ENCODE measurements at places on chromosomes 2 and 18.

- DNase-seq, result peak; percentile 63
Observed at GRCh38 chr18:44742718-44743311, 62.1 kb downstream of the SETBP1 start.

GRCh38 chr18:59646228-59646962 is 50.8 kb downstream of the CCBE1 start:
- no peak for DNase-seq

DNA sequence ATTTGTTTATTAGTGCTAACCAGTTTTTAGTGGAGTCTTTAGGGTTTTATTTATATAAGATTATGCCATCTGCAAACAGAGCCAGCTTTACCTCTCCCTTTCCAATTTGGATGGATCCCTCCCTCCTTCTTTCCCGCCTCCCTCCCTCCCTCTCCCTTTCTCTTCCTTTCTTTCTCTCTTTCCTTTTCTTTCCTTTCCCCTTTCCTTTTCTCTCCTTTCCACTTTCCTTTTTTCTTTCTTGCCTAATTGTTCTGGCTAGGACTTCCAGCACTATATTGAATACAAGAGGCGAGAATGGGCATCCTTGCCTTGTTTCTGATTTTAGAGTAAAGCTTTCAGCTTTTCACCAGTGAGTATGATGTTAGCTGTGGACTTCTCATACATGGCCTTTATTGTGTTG is 24.1 kb downstream of the COLEC11 start:
- no peak for DNase-seq

DNA sequence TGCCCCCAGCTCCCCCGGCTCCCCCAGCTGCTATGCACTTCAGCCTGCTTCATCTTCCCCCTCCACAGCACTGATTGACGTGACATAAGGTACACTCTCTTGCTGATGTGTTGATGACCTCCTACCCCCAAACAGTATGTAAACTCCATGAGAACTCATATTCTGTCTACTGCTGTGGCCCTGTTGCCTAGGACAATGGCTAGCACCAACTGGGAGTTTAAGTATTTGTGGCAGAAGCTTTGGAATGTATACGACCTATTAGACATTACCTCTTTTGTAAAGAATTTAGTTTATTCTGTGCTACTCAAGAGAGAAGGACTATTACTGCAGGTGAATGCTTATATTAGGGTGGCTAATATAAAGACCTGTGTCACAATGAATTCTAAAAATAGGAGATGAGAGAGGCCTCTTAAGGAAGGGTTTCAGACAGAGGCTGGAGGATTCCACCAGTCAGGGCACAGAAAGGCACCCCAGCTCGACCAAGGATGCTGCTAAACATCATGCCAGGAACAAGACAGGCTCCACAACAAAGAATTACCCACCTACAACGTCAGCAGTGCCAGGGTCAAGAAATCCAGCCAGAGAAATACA is 60.6 kb downstream of the CABYR start:
- DNase-seq, result no peak

DNA sequence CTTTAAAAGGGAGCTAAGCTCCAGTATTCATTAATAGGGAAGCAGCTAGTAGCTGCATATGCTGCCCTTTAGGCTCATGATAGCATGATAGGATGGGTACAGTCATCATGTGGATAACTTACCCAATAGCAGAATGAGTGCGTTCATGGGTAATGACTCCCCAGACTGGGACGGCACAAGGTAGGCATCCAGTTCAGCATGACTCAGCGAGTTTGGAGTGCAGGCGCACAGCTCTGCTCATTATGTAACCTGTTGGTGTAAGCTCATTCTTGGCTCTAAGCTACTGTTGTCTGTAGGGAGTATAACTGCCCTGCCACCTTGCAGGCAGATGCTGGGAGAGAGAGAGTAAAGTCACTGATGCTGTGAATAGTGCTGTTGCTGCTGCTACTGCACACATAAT is 209.2 kb upstream of the SYT4 start:
- DNase-seq, result no peak

DNA sequence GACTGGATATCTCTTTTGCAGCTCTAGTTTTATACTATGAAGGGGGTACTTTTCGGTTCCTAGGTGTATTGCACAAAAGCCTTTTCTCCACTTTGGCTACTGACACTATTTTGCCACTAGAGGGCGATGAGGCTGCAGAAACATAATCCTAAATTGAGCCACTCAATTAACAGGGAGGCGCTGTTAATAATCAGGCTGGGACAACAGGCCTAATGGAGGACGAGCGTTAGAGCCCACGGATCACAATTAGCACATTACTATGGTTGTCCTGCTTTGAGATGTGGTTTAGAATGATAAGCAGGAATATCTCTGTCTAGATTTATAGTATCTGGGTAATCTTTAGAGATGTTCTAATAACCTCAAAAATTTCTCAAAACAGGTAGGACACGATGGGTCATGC is 62.2 kb upstream of the PMAIP1 start:
- DNase-seq, result peak; percentile 62

DNA sequence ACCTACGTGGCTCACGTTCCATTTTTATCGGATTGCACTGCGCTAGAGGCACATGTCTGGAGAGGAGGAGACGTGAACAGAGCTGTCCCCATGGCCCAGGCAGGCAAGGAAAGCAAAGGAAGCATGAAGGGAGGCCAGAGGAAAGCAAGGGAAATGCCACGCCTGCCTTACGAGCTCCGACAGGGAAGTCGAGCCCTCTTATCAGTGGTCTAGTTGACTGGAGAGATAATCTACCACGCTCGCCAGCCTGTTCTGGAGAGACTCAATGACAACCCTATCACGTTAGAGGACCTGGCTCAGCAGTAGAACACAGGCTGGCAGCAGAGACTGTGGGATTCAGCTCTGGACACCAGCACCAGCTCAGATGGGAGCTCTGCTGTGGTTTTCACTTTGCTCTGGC is 202.6 kb upstream of the ID2 start:
- no peak for DNase-seq

DNA sequence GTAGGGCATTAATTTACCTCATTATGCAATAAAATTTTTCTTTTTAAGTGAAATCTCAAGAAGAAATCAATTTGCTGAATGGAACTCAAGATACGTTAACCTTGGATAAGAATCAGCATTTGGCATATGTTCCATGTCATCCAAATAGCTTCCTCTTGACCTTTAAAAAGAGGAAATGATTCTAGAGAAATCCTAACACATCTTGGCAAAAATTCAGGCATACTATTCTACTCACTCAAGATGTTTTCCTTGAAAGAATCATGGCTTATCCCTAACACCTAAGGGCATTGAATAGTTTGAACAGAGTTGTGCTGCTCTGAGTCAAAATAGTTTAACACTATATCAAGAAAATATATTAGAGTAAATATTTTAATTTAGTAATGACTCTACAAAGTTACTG is 678.0 kb downstream of the EPHA4 start:
- DNase-seq, result peak; percentile 23

- DNase-seq, result peak; percentile 72
Observed at GRCh38 chr2:186422226-186422625, 63.8 kb upstream of the ZC3H15 start.

DNA sequence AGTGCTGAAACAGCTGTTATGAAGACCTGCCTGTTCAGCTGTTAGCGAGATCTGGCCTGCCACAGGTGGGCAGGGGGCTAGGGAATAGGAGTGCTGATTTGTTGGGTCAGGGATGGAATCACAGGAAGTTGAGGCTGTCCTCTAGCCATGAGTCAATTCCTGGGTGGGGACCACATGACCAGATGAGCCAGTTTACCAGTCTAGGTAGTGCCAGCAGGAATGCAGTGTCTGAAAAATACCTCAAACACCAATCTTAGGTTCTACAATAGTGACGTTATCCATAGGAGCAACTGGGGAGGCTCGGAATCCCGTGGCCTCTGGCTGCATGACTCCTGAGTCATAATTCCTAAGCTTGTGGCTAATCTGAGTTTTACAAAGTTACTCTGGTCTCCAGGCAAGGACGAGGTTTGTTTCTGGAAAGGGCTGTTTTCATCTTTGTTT is 44.9 kb downstream of the DYSF start:
- peak; percentile 88 for DNase-seq

- DNase-seq, result no peak
Observed at GRCh38 chr2:170371231-170371998, 193.5 kb downstream of the MYO3B start.

DNA sequence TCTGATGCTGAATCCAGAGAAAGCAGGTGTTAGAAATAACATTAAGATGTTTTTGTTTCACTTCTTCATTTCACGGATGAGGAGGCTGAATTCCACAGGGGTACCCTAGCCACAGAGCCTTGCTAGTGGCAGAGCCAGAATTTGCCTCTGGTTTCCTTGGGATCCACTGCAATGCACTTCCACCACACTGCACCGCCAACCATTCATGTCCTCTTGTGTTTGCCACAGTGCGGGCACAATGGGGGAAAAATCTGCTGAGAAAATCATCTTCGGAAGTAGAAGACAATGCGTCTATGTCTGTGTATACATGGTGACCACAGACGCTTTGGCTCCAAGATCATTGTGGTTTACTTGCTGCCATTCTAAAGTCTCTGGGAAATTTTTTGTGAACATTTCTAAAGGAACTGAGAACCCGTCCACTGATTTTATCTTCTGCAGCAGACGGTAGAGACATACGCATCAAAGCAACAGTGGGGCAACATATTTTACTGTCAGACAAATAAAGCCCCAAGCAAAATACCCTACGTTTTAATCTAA is 14.9 kb downstream of the ICOS start:
- DNase-seq, result no peak

- DNase-seq, result peak; percentile 54
Observed at GRCh38 chr2:58638256-58638805, 397.2 kb upstream of the FANCL start.

DNA sequence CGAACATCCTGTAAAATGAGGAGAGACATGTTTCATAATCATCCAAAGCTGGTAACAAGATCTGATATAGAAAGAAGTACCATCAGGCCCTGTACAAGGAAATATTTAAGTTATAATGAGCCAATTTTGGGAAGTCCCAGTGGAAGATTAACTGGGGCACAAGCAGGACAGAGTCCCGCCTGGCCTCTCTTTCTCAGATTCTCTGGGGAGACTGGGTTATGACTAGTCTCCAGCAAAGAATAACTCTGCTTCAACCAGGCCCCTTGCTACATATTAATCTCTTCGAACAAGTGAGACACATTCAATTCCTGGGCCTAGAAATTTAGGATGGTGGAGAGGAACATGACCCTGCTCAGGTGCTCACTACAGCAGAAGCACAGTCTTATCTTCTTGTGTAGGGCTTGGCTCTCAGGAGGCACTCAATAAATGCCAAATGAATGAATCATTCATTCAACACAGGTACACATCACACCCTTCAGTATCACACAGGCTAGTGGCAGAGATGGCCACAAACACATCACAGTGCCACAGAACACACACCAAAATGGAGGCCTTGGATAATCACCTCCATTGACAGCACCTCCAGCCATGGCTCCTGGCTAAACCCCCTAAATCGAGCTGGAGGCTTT is 46.4 kb upstream of the RNF152 start:
- no peak for DNase-seq

GRCh38 chr2:64936809-64937208 is 52.4 kb upstream of the SLC1A4 start:
- DNase-seq, result no peak

GRCh38 chr18:55346961-55347740 is 240.8 kb downstream of the TCF4 start:
- no peak for DNase-seq

- peak; percentile 45 for DNase-seq
Observed at GRCh38 chr2:186503827-186504606, 18.0 kb downstream of the ZC3H15 start.

DNA sequence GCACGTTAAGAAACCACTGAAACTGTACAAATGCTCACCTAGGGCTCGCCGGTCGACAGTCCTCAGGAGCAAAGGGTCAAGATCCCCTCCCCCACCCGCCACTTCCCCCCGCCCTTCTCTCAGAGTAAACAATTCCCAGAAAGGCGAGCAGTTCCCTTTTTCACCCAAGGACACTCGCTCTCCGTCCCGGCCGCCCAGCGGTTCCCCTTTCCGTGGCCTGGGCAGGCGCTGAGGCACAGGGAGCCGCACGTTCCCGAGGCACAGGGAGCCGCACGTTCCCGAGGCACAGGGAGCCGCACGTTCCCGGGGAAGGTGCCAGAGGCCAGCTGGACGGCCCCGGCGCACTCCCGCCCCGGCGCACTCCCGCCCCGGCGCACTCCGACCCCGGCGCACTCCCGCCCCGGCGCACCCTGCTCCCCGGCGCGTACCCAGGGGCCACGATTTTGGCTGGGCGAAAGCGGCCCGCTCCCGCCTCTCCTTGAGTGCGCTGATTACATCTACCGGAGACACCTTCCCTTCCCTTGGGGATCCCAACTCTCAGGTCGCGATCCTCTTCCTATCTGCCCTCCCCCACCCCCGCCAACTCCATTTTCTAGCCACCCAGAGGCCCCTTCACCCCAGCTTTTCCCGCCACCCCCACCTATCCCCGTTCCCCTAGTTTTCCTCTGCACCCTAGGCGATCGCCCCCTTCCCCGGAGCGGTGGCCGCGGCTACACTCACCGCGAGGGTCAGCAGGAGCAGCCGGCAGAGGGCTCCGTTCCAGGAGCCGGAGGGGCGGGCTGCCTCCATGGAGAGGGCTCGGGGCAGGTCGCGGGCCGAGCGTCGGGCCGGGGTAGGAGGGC is 817 bp downstream of the DSC2 start:
- DNase-seq, result peak; percentile 4

DNA sequence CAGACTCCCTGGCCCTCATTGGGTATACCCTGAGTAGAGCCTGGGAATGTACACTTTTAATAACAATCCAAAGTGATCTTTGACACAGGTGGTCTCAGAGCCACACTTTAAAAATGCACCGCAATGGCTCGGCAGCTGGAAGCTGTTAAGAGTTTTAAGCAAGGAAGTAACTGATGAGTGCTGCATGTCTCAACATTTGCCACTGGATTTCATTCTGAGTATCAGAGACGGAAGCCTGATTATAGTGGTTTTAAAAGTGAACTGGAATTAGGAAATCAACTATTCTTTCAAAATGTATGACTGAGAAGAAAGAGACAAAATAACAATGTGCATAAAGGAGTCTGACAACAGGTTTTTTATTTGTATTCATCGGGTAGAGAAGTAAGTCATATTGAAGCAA is 7.5 kb downstream of the MBOAT2 start:
- DNase-seq, result peak; percentile 58

DNA sequence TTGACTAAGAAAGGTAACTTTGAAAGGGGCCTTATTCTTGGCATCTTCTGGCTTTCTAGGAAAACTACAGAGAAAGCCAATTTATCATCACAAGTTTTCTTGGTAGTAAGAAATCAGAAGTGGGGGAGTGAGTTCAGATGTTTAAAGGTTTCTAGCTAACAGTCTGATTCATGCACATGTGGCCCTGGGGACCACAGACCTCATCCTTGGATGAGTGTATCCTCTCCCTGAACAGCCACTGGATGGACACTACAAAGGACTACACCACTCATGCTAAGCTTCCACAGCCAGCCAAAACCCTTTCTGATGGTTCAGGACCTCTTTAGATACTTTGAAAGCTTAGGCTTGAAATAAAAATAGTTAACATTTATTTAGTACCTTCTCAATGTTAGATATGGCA is 218.3 kb upstream of the STK17B start:
- peak; percentile 64 for DNase-seq

Data from fibroblast of upper back skin (primary cell).